Stimulated activated naive CD4-positive, alpha-beta T cell treated with Interleukin-2 at 50 U/mL for 16 hours (primary cell): ENCODE measurements at places on chromosomes 4 and X.

- DNase-seq = no peak
Measured at GRCh38 chr4:76702440-76703122, 195.4 kb downstream of the SOWAHB start.

DNA sequence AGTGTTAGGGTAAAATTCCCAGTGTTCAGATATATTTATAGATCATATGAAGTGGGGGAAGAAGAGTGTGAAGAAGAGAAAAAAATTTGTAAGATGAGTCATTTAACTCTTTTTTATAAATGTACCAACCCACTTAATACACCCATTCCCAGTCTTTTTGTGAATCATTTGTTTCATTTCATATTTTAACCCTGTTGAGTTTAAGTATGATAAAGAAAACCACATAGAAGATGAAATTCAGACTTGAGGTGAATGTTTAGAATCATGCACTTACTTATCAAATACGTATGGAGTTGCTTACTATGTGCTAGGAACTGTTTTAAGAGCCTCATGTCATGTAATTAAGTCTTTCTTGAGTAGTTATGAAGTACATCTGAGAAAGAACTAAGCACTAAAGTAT is 56.6 kb upstream of the DAPP1 start:
- no peak for DNase-seq

DNA sequence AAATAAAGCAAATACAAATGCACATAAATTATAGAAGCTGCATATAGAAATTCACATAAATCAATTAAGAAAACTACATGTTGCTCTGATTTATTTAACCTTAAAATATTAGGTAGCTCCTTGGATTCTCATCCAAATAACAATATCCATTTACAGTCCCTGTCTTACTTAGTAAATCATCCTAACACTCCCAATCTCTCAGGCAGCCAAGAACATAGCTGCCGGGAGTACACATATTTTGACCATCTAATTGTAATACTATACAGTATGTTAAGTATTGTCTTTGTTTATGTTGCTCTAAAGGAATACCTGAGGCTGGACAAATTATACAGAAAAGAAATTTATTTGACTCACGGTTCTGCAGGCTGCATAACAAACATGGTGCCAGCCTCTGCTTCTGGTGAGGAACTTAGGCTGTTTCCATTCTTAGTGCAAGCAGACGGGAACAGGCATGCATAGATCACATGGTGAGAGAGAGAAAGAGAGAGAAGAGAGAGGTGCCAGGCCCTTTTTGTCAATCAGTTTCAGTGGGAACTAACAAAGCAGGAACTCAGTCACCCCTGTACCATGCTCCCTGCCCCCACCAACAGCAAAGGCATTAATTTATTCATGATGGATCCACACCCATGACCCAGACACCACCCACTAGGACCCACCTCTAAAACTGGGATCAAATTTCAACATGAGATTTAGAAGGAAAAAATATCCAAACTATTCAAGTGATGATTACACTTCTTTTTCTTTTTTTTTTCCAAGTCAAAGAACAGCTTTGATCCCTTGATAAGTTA is 614.8 kb upstream of the TECRL start:
- no peak for DNase-seq

DNA sequence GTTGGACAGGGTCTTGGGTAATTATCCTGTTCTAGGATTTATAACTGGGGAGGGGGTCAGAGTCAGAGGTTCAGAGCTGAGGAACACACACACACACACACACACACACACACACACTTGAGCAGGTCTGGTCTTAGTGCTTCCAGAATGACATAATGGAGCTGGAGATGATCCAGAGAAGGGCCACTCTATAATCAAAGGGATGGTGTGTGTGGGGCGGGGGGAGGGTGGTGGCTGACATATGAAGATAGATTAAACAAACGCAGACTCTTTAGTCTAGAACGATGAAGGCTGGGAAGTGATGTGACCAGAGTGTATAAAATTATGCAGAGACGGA is 434 bp upstream of the TMEM255A start:
- DNase-seq = no peak

- DNase-seq = no peak
Measured at GRCh38 chrX:24396236-24396930, 35.9 kb downstream of the SUPT20HL1 start.

- DNase-seq = no peak
Measured at GRCh38 chr4:8594097-8595038, 1.8 kb downstream of the CPZ start.

DNA sequence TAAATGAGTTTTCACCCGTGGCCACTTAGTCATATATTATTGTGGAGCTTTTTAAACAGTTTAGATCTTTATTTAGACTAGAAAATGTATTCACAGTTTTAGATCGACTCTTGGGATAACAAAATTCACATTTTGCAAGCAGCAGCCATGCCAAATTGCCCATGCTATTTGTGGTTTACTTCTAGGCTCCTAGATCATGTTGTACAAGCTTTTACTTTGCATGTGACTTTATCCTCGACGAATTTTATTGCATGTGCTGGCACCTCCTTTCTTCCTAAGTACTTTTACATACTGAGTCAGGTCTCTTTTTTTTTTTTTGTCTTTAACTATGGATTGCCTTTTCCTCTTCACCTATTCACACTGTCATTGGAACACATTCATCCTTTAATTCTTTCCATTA is 23.2 kb downstream of the BBS12 start:
- DNase-seq = no peak

DNA sequence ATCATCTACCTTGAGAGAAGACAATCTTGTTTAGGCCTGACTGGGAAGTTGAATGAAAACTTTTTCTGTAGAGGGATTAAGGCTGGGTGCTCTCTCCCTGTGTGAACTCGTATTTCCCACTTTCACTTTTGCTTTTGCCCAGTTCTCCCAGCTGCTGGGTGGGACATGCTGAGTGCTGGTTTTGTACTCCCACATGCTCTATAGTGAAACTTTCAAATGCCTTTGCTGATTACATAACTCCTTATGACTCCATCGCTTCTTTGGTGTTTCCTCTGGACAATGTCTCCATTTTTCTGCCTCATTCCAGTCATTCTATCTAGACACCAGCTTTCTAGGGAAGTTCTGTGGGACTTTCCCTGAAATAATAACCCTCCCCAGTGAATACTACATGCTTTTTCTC is 100.5 kb downstream of the CLNK start:
- no peak for DNase-seq

GRCh38 chr4:182478475-182478874 is 235.3 kb downstream of the TENM3 start:
- DNase-seq = no peak

- DNase-seq = no peak
Measured at GRCh38 chrX:115372152-115372551, 82.6 kb downstream of the LUZP4 start.

DNA sequence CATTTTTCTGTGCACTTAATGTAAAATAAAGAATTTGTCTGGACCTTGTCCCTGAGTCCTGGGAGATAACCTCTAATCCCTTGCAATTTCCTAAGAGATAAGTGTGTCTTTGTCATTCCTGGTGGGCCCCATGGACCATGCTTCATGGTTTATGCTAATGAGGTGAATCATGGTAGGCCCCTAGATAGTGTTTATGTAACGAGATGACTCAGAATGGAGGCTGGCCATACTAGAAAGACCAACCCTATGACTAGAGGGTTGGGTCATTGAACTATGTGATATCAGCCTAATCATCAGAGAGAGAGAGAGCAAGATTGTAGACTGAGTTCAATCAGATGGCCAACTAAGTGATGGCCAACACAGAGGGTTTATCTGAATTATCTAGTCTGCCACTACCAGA is 64.2 kb upstream of the NHSL2 start:
- no peak for DNase-seq

GRCh38 chr4:53767482-53767881 is 176.2 kb upstream of the LNX1 start:
- no peak for DNase-seq

GRCh38 chrX:13195340-13195739 is 124.5 kb downstream of the ATXN3L start:
- no peak for DNase-seq

DNA sequence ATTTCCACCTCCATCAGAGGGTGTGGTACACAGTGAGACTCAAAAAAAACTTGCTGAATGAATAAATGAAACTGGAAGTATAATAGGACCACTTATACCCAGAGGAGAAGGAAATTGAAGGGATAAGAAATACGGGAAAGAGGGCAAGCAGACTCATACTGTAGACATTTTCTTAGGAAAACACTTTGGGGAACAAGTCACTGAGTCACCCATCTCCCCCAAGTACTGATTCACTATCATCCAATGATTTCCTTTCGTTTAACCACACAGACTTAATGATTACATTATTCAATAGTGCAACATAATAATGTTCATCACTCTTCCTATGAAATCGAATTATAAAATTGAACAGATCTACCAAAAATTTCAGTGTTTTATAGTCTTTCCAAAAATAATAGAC is 97.1 kb downstream of the LDB2 start:
- no peak for DNase-seq

- no peak for DNase-seq
Measured at GRCh38 chr4:4361883-4362282, 25.0 kb upstream of the NSG1 start.

GRCh38 chrX:112830540-112830939 is 10.1 kb downstream of the AMOT start:
- no peak for DNase-seq

- no peak for DNase-seq
Measured at GRCh38 chrX:134963041-134963440, 27.8 kb upstream of the SMIM10 start.

DNA sequence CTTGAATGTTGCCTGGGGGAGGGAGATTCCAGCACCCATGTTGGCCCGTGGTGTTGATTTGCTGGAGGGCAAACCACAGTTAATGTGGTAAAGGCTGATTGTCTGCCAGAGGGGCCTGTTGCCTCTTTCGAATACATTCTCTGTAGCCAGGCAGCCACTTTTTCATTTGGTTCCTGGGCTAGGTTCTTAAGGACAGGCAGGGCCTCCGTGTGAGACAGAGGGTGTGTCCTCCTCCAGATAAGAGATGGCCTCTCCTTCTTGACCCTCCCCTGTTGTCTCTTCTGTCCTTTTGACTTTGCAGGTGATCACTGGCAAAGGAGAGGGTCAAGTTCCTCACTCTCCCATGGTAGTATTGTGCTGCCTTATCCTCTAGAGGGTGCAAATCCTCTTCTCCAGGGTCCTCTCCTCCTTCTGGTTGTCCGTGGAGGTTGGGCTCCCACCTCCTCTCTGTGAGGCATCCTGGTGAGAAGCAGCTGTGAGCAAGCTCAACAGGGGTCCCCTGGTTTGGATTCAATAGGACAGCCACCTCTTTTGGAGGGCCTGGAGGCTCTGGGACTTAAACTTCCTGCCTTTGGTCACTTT is 44.9 kb downstream of the ZNF182 start:
- no peak for DNase-seq

GRCh38 chr4:81360737-81361136 is 111.0 kb downstream of the RASGEF1B start:
- no peak for DNase-seq

GRCh38 chrX:63250253-63250868 is 100.8 kb downstream of the SPIN4 start:
- no peak for DNase-seq

DNA sequence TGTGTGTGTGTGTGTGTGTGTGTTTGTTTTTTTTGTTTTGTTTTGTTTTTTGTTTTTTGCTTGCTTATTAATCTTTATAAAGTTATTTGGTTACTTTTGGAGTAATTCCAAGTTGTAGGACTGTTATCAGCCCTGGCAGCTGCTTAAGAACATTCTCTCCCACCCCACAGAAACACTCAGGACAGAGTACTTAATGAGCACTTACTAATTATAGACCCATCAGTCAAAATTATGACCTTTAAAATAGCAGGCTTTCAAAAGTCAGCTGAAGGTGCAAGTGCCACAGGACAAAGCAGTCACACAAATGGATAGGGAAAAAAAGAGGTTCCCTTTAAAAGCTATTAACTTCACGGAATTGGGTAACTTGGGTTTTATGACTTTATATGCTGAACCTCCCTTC is 69.0 kb downstream of the BEND2 start:
- DNase-seq = no peak

GRCh38 chr4:127139788-127140286 is 492.9 kb upstream of the INTU start:
- DNase-seq = no peak

DNA sequence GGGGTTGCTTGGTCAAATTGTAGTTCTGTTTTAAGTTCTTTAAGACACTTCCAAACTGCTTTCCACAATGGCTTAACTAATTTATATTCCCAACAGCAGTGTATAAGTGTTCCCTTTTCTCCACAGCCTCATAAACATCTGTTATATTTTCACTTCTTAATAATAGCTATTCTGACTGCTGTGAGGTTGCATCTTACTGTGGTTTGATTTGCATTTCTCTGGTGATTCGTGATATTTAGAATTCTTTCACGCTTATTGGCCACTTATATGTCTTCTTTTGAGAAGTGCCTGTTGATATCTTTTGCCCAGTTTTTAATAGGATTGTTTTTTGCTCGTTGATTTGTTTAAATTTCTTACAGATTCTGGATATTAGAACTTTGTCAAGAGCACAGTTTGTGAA is 278.6 kb upstream of the ITM2A start:
- DNase-seq = no peak

GRCh38 chr4:180240670-180241069 is 2002.5 kb upstream of the TENM3 start:
- DNase-seq = no peak

DNA sequence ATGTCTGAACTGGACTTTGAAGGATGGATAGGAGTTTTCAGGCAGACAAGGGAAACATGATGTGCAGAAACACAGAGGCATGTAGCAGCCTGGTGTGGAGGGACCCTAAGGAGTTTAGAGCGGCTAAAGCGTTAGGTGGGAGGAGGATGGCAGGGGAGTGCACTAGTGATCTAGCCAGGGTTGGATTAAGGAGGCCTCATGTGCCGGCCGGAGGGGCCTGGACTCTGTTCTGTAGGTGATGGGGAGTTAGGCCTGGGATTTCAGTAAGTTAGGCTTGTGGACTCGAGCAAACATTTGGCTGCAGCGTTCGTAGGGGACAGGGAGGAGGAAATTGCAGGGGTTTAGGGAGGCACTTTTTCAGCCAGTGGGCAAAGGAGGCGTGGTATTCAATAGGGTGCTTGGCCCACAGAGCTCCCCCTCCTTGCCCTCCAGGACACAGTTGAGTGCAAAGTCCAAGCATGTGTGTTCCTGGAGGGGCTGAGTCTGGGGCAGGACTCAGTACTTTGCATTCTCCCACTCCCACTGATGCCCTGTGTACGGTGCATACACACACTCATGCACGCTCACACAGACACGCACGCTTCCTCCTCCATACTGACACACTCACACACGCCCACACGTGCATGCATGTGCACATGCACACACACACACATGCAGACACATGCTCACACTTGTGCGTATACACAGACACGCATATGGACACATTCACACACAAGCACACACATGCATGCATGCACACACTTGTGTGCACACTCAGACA is 18.6 kb downstream of the PSAPL1 start:
- DNase-seq = no peak

- no peak for DNase-seq
Measured at GRCh38 chr4:184479516-184479950, 5.2 kb upstream of the IRF2 start.

- no peak for DNase-seq
Measured at GRCh38 chr4:11158971-11159370, 269.7 kb downstream of the HS3ST1 start.

- no peak for DNase-seq
Measured at GRCh38 chrX:138923805-138924204, 212.3 kb upstream of the FGF13 start.

- no peak for DNase-seq
Measured at GRCh38 chrX:131081772-131082740, 23.9 kb downstream of the ARHGAP36 start.
